ENCODE measurements at places on chromosomes 3 and 15.

GRCh38 chr3:39196671-39197356, 4.4 kb upstream of the XIRP1 start:
- DNase-seq, result peak; percentile 55

- no peak for DNase-seq
These were observed 57.5 kb upstream of the TRA2B start for GRCh38 chr3:185995352-185995751.

- DNase-seq, result no peak
These were observed 72.4 kb upstream of the BBX start for GRCh38 chr3:107450254-107450893.

GRCh38 chr3:69761896-69762767, 22.9 kb downstream of the MITF start:
- no peak for DNase-seq

GRCh38 chr3:11705049-11705448, 61.3 kb upstream of the VGLL4 start:
- DNase-seq, result no peak

DNA sequence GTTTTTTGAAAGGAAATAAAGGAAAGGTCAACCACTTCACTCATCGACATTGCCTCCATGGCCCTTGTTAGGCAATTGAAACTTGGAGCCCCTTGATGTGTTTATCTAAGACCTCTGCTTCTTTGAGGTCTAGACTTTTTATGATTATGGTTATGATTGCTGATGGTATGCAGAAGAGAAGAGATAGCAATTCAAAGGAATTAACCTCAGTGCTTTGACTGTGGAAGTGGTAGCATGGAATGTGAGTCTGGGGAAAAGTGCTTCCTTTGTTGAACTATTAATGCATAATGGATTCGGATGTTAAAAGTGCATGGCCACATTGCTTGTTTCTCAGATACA, 46.1 kb downstream of the FNDC3B start:
- DNase-seq, result no peak

DNA sequence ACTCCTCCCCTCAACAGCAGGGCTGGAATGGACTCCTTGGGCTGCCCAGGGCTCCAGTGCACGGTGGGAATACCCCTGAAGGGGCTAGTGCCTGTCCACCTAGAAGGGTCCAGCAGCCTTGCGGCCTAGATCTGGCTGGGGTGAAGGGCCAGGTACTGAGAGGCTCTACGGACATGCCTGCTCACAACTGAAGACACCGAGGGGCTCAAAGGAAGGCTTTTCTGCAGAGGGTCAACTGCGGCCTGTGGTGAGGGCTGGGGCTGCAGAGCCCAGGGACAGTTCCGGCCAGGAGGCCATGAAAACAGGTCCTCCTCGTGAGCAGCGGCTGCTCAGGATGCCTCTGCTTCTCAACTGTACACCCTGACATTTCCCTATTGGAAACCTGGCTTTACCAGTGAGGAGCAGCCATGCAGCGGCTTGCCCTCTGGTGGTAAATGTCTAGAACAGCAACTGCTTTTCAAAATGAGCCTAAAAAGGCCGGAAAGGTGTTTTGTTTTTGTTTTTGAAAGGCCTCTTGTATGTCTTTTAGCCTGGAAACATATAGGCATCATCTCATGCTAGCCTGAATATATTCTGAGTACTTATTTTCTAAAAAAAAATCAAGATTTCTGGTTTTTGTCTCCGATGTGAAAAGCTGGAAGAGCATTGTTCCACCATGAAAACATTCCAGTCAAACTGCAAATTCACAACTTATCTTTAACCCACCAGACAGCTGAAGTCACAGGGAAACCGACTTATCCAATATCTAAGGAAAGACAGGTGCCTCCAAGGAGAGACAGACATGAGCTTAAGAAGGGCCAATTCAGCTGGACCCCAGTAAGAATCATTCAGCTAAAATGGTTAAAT, 163.4 kb downstream of the KLF13 start:
- DNase-seq, result peak; percentile 24

GRCh38 chr3:134992180-134992579, 197.1 kb downstream of the EPHB1 start:
- no peak for DNase-seq

- DNase-seq, result no peak
These were observed 5.0 kb downstream of the ELL3 start for GRCh38 chr15:43771816-43772215.

DNA sequence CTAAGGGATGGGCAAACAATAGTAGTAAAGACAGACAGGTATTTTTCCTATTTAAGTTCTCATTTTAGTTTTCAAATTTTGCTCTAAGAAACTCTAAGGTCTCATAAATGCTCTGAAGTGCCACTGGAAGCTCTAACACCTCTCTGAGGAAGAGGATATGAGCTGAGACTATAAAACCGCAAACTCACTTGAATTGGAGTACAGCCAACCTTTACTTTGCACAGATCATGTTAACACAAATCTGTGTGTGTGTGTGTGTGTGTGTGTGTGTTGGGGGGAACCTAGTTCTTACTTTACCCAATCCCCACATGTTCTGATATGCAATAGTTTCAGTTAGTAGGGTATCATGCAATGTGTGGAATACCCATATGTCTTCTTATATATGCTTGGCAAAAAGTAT, 446.8 kb downstream of the CHL1 start:
- DNase-seq, result no peak

DNA sequence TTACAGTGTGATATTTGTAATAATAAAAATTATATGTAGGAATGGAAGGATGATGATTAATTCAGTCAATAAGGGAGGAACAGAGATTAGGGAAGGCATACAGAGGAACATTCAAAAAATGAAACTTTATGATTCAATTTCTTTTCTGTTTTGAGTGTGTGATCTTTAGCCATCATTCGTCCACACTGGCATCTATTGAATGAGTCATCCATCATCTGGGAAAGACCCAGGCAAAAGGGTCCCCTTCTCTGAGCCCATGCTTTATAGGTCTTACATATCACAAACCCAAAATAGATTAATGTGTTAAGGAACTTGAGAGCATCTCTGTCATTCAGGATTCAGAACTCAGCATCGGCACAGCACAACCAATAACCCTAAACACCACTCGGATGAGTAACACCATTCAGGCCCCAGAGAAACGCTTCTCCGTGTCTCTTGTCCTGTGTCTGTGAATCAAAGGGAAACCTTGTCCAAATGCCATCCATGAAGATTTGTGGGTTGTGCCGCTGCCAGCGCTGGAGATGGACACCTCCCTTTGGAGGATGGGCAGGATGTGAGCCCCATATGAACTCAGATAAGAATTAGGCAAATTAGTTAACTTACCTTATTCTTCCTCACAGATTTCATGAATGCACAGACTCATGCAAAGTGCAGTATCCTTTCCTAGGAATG, 21.7 kb upstream of the TPM1 start:
- no peak for DNase-seq

GRCh38 chr15:83210619-83211018, 3.0 kb upstream of the HDGFL3 start:
- DNase-seq, result no peak

- DNase-seq, result peak; percentile 29
These were observed 104.4 kb upstream of the UBE3A start for GRCh38 chr15:25543196-25543595.

GRCh38 chr15:89885611-89886010, 8.2 kb downstream of the AP3S2 start:
- no peak for DNase-seq

- no peak for DNase-seq
These were observed 48.0 kb upstream of the LDHAL6B start for GRCh38 chr15:59158701-59159034.

- no peak for DNase-seq
These were observed 26.6 kb downstream of the SEMA7A start for GRCh38 chr15:74406992-74407705.

GRCh38 chr3:70821602-70822001, 509.2 kb upstream of the MDFIC2 start:
- DNase-seq, result no peak

DNA sequence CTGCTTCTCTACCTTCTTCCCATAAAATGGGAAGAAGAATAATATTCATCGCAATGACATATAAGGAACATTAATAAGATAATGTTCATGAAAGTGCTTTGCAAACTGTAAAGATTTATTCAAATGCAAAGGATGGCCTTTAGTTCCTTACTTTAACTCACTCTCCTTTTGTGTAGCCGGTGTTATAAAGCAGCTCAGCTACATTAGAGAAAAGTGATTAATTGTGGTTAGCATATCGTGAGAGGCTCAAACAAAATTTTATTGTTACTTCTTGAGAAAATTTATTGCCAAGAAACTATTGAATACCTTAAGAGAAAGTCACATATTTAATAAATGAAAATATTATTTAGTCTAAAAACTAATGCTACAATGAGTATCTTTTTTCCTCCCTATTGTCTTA, 250.7 kb upstream of the NR2E3 start:
- no peak for DNase-seq

GRCh38 chr15:80803580-80804525, 24.7 kb downstream of the CEMIP start:
- no peak for DNase-seq

DNA sequence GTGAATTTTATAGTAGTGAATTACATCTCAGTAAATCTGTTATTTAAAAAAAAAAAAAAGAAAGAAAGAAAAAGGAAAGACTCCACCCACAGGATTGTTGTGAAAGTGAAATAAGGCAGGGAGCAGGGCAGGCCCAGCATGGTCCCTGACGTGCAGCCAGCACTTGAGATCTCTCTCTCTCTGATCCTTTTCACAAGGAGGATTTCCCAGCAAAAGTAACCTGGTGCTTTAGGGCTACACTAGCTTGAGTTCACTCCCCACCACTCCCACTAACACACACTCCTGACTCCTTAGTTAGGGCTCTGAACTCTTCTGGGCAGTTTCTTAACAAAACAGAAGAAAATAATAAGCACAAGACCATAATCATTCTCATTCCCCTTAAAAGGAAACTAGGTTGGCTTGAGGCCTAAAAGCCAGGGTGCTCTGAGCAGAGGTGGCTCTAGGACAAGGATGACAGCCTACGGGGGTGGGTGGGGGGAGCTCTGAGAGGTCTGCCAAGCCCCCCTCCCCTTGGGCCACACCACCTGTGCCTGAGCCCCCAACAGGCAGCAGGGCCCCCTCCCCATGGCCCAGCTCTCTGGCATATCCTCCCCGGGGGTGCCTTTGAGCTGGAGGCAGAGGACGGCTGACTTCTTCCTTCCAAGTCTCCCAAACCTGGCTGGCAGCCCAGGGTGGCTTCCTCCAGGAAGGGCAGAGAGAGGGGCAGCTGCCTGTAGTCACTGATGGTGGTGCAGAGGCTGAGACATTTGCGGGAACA, 856 bp downstream of the TMEM40 start:
- peak; percentile 30 for DNase-seq

- no peak for DNase-seq
These were observed 47.4 kb upstream of the HACD2 start for GRCh38 chr3:123632161-123632655.

GRCh38 chr3:186882150-186882524, 39.6 kb downstream of the ADIPOQ start:
- DNase-seq, result no peak

Data from gastrocnemius medialis (tissue), 4 donors.